ENCODE measurements at places on chromosomes 5 and 9.

GRCh38 chr9:114155995-114156656 is 789 bp downstream of the COL27A1 start:
- DNase-seq, result peak; percentile 33

- no peak for DNase-seq
Measured at GRCh38 chr5:127582773-127583370, 65.4 kb downstream of the PRRC1 start.

DNA sequence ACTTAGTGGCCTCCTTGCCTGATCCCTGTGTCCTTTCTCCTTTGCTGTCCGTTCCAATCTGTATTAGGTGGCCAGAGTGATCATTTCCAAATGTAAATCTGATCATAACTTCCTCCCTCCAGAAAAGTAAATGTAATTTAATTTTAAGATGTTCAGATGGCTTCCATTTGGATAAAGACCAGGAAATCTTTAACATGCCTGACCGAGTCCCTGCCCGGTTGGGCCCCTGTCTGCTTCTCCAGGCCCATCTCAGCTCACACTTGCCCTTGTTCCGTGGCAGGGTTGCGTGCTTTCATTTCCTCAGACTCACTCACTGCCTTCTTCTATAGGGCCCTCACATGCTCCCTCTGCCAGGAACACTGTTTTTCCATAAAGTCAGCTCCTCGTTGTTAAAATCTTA is 7.6 kb downstream of the MAP3K1 start:
- DNase-seq, result peak; percentile 22

GRCh38 chr5:1884678-1885403 is 2.1 kb upstream of the IRX4 start:
- no peak for DNase-seq

GRCh38 chr5:80676706-80677105 is 21.9 kb upstream of the DHFR start:
- no peak for DNase-seq

GRCh38 chr9:105437704-105438103 is 10.1 kb upstream of the FSD1L start:
- no peak for DNase-seq

- no peak for DNase-seq
Measured at GRCh38 chr5:2021484-2022176, 138.9 kb upstream of the IRX4 start.

- DNase-seq, result no peak
Measured at GRCh38 chr9:129462360-129462759, 158.5 kb downstream of the C9orf50 start.

- no peak for DNase-seq
Measured at GRCh38 chr9:22316645-22317044, 130.0 kb upstream of the DMRTA1 start.
